ENCODE measurements at places on chromosomes 4 and X.

DNA sequence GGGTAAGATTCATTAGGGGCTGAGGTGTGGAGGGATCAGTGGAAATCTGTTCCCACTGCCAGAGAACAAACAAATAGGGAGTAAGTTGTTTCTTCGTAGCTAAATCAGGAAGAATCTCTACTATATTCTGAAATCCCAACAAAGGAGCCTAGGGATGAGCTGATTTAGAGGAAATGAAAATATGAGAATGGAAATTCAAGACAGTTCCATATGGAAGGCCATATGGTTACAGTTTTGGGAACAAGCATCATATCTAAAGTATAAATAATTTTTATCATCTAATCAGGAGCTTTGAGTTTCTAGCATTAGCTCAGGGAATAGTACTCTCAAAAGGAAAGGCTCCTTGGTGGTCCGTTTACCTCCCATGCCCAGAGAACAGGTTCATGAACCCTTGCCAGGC is 218.2 kb downstream of the AASDH start:
- no peak for DNase-seq

DNA sequence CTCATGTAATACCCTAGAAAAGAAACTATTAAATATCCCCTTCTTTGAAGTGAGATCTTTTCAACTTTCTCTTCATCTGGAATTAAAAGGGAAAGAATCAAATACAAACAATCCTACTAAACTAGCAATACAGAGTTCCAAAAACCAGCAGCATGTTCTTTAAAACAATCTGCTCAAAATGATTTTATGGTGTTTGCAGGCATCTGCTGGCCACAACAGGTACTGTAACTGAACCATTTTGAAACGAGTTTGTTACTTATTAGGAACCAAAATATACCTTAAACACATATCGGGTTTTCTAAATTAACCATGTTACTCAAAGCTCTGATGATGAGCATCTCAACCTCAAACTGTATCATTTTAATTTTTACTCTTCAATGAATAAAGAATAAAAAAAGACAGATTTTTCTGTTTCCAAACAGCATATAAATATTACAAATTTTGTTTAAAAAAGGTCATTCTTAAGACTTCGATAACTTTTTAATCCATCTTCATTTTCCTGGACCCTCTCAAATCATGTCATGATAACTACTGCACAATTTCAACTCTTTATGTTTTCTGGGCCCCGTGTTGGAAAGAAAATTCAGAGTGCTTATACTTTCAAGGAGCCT is 56.5 kb downstream of the ARAP2 start:
- peak; percentile 74 for DNase-seq

DNA sequence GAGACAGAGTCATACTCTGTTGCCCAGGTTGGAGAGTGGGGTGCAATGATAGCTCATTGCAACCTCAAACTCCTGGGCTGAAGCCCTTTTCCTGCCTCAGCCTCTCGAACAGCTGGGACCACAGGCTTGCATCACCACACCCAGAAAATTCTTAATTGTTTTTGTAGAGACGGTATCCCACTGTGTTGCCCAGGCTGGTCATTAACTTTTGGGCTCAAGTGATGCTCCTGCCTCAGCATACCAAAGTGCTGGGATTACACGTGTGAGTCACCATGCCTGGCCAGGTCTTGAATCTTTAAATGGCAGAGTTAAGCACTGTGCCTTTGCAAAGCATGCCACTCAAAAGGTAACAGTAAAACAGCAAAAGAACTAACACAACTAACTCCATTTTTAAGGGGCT is 28.6 kb upstream of the BBS12 start:
- DNase-seq, result no peak

- no peak for DNase-seq
These were observed 53.0 kb upstream of the NKX1-1 start for GRCh38 chr4:1459081-1459721.

DNA sequence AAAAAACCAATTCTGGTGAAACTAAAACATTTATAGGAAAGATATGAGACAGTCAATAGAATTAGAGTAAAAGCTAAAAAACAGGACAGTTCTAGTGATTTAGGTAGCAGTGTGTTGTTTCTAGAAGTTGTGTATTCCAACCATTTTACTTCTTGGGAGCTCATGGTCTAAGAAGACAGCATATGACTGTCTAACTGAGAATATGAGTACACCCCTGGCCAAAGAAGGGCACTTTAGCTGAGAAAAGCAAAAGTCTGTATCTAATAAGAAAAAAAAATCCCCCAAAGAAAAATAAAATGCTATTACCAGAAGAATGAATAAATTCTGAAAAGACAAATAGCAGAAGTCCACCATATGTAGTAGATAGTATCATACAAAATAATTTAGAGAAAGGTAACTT is 26.4 kb downstream of the EREG start:
- no peak for DNase-seq

GRCh38 chr4:176013476-176014247 is 52.0 kb upstream of the WDR17 start:
- peak; percentile 31 for DNase-seq

DNA sequence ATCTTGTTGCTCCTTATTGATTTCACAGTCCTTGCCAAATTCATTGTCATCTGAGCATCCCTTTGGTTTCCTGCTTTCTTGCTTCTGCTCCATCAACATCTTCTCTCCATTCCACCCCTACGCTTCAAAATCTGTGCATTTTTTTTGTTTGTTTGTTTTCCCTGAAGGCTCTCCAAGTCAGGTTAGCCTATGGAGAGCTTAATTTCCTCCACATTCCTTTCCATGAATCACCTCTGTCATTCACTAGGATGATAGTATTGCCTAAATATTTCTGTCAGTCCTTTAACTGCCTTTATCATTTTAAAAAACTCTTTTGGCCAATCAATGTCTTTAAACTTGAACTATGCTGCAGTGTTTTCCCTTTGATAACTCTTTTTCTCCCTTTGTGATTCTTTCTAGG is 67.7 kb downstream of the PPARGC1A start:
- DNase-seq, result no peak

DNA sequence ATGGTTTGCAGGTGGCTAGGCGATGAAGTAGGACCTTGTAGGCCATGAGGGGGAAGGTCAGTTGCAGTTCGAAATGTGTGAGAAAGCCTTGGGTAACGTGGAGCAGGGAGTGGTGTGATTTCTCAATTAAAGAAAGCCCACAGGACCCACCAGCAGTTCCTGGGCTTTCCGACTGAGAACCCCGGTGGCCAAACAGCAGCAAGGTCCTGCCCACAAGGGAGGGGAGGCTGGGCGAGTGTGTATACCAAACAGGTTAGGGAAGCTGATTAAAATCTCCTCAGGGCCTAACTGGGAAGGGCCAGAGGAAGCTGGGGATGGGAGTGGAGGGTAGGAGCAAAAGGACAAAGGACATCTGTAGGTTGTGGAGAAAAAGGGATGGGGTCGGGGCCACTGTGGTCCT is 2.4 kb downstream of the ATP6AP1 start:
- DNase-seq, result no peak

DNA sequence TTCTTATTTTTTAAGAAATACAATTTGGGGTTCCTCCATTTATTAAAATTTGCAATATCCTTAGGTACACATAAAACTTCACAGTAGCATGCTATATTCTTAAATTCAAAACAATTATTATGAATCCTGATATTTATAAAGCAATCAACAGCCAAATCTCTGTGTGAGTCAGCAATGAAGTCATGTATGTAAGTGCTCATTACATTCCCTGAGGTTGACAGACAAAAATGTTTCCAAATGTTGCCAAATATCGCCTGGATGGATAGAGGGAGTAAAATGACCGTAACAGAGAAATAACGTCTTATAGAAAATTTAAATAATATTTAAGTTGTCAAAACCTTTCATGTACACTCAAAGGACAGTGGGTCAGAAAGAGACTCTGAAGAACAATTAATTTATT is 220.0 kb downstream of the PCDH18 start:
- DNase-seq, result no peak

GRCh38 chr4:186627226-186627865 is 72.0 kb upstream of the MTNR1A start:
- peak; percentile 13 for DNase-seq

DNA sequence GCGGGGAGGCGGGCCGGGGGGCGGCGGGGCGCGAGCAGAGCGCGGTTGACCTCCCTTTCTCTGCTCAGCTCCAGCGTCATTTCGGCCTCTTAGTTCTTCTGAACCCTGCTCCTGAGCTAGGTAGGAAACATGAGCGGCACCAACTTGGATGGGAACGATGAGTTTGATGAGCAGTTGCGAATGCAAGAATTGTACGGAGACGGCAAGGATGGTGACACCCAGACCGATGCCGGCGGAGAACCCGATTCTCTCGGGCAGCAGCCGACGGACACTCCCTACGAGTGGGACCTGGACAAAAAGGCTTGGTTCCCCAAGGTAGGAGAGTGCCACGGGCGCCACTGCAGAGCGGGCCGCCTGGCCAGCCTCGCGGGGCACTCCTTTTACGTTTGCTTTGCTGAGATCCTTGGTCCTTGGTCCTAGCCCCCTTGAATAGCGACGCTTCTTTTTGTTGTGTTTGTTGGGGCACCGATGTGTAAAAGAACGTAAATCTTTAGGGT is at the start of gene HTATSF1:
HTATSF1 (plus strand) TSS at position 37 of the 497 bp plus-strand sequence; CDS start at position 130, 93 bp downstream.
- DNase-seq, result no peak

DNA sequence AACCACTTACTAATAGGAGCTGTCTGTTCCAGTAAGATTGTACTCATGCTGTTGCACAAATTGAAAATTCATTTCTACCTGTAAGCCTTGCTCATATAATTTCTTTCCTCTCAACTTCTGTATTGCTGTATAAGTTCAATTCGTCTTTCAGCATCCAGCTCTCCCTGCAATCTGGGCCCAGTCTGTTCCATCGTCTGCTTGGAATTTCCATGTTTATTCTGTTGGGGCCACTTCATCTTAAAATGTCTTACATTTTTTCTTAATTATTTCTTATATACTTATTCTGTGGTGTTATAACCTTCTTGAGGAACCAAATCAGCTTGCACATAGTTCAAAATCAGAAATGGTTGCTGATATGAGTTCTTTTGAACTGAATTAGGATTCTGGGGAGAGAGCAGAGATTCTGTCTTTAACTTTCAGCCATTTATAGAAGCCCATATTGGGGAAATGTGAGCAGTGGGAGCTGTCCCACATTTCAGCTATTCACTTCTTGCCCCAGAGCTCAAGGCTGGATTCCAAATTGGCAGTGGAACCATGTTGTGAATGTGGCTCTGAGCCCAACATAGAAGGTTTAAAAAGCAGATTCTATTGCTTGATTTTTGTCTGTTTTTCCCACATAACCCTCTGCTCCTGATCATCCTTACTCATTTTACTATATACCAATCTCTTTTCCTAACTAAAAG is 291.9 kb downstream of the BMPR1B start:
- DNase-seq, result no peak

DNA sequence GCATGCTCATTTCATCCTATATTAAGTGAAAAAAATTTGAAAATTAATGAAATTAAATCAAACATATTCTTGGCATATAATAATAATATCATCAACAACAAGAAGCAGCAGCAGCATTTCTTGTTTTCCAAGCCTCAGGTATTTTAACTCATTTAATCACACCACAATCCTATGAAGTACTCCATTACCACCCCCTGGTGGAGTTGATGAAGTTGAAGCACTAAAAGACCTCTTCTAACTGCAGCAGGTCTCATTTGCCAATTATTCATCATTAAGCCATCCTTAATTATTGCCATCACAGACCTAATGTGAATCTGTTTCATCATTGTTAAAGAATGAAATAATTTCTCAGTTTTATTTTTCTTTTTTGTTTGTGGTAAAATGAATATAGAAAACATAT is 801.4 kb upstream of the GRID2 start:
- peak; percentile 31 for DNase-seq

GRCh38 chrX:132367984-132368383 is 120.9 kb downstream of the MBNL3 start:
- DNase-seq, result no peak

DNA sequence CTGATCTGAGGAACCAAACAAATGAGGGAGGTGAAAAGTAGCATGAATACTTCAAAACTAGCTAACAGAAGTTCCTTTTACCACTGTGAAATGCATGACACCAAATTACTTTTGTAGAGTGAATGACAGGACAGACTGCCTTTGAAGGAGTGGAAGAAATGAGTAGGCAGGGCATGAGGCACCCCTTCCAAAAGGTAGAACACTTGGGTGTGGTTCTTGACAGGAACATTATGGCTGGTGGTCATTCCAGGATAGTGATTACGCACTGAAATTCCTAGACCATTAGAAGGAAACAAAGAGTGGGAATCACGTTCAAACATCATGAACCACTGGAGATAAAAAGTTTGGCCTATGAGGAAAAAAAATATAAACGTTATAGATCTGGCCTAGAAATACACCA is 4.9 kb downstream of the HUWE1 start:
- DNase-seq, result no peak

DNA sequence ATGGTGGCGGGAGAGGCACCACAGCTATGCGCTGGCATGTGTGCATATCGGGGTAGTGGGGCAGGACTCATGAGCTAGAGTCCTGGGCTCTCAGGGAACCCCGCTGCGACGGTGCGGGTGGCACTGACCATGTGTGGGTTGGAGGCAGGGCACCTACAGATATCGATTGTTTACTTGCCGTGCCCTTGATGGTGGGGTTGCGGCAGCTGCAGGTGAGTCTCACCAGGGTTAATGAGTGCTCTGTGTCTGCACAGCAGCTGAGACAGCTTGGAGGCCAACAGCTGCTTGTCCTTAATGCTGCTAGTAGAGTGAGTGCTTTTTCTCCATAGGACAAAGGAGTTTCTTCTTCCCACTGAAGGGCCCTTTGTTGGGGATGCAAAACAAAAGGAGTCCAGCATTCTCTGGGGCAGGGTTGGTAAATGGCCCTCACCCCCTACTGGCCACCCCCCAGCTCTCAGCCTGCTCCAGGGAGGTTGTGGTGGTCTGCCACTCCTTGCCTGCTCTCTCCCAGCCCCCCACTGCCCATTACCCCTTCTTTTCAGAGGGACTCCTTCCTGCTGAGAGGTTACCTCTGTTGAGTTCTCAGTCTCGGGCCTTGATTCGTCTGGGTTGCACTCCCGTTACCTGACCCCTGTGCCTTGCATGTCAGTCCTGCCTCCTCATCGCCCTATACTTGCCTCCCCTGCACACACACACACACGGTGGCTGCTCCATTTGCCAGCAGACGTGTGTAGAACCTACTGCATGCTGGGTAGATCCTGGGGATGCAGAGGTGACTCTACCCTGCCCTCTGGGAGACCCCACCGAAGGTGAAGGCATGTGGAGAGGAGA is 52.8 kb downstream of the TBC1D14 start:
- DNase-seq, result no peak

DNA sequence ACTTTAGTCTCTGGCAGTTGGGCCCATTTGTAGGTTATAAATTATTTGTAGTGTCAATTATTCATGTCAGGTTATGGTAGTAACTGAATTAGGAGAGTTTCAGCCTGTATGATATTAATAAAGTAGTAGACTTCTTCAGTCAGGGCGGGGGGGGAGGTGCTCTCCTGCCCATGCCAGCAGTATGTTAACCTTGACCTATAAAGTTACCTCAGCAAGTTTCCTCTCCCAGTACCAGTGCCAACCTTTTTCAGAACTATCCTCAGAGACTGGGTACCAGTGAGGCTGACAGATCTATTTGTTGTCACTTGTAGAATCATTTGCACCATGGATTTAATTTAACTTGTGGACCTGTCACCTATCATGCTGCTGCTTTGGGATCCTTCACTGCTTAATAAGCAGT is 88.0 kb downstream of the PRRG1 start:
- DNase-seq, result no peak

DNA sequence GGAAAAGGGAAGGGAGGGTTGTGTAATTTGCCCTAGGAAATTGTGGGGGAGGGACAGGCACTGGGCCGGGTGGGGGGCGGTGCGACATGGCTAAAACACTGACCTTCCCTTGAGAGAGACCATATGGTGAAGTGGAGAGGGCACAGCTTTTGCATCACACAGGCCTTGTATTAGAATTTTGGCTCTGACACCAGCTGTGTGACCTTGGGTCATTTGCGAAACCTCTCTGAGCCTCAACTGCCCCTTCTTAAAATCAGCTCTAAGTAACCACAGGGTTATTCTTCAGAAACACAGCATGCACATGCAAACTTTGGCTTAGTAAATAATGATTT is 25.8 kb downstream of the PDGFRA start:
- DNase-seq, result no peak

Measured in Kasumi-1 (cell line).